GM13977 (cell line): ENCODE measurements at places on chromosomes 5 and 9.

GRCh38 chr5:80213466-80213865, 42.4 kb downstream of the SERINC5 start:
- DNase-seq: no peak

GRCh38 chr9:15354713-15355112, 47.7 kb upstream of the TTC39B start:
- DNase-seq: no peak

DNA sequence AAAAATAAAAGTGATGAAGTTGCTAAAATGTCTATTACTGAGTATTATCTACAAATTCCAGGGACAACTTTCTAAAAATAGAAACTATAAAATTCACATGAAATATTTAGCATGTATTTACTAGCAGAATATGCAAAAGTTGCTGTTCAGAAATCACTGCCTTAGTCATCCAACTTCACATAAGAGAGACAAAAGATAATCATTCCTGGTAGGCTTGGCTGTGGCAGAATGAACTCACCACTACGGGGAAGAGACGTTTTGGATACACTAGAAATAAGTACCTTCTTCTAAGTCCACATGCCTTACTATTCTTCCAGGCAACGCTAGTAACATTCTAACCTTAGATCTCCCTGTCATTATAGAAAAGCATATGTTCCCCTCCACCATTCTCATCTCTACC, 272.2 kb downstream of the BNC2 start:
- DNase-seq: no peak

GRCh38 chr5:122126756-122127321, 2.5 kb upstream of the ZNF474 start:
- DNase-seq: no peak

DNA sequence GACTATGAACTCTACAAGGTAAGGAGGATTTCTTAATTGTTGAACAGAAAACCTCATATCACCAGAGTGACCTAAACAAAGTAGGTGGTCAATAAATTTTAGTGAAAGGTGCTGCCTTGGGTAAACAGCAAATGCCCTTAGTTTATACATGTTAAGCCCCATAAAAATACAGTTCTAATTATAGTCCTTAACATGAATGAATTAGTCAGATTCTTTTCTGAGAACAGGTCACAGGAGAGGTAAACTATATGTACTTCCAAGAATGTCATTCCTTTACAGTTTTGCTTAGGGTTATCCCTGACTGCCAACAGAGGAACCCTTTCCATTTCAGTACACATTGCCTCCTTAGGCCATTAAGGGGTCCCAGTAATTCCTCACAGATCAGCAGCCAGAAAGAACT, 64.9 kb downstream of the PLPP1 start:
- no peak for DNase-seq

DNA sequence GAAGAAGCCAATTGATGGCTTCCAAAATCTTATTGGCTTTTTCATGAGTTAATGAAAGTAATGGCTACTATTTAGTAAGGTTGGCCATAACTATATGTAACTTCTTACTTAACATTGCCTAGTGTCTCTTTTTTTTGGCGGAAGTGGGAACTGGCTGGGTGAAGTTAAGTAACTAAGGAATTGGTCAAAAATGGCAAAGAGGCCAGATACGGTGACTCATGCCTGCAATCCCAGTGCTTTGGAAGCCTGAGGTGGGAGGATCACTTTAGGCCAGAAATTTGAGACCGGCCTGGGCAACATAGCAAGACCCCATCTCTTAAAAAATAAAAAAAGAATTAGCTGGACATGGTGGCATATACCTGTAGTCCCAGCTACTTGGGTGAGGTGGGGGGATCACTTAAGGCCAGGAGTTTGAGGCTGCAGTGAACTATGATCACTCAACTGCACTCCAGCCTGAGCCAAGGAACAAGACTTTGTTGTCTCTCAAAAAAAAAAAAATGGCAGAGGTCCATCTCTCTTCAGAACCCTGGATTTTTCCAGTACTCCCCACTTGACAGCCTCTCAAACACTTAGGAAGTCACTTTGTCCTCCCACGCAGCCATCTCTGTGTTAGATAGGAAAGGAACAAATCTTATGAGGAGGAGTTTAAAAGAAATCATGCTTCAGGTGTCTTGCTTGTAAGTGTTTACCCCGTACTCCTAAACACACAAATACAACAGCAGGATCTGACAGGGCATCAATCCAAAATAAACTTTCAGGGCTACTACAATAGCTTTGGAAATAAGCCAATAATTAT, 75.7 kb downstream of the TEK start:
- DNase-seq: no peak

DNA sequence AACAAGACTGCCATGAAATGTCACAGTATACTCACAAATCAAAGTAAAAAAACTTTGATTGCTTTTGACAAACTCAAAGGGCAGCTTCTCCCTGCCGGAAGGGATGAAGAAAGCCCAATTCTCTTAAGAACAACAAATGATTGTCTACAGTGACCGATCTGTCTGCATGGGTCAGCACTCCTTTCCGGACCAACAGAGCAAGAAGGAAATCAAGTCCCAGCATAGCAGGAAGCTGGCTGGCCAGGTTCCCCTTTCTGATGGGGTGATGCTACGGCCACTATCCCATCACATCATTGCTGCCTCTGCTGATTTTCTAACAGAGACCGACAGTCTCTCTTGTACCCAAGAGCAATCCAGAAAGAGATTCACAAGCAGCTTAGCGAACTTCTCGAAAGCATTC, 692 bp downstream of the C1QTNF3 start:
- no peak for DNase-seq

DNA sequence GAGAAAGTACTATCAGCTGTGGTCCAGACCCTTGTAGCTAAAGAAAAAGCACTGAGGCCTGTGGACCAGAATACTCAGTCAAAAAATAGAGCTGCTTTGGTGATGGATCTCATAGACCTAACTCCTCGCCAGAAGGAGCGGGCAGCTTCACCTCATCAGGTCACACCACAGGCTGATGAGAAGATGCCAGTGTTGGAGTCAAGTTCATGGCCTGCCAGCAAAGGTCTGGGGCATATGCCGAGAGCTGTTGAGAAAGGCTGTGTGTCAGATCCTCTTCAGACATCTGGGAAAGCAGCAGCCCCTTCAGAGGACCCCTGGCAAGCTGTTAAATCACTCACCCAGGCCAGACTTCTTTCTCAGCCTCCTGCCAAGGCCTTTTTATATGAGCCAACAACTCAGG, 8.9 kb downstream of the RAB24 start:
- DNase-seq: no peak

DNA sequence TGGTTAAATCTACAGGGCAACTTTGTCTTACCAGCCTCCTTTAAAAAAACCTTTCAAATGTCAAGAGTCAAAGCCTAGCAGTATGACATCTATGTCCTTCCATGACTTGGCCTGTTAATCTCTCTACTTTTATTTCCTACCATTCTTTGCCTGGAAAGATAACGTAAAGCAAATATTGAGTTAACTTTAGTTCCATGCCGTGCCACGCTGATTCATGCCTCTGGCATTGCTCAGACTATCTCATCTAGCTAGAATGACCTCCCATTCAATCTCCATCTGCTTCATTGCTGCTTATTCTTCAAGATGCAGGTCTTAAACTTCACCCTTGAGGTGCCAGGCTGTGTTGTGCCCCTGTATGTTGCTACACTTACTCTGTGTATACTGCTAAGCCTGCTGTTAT, 729.8 kb downstream of the EFNA5 start:
- DNase-seq: no peak

GRCh38 chr9:109549386-109549785, 51.3 kb upstream of the PTPN3 start:
- no peak for DNase-seq

DNA sequence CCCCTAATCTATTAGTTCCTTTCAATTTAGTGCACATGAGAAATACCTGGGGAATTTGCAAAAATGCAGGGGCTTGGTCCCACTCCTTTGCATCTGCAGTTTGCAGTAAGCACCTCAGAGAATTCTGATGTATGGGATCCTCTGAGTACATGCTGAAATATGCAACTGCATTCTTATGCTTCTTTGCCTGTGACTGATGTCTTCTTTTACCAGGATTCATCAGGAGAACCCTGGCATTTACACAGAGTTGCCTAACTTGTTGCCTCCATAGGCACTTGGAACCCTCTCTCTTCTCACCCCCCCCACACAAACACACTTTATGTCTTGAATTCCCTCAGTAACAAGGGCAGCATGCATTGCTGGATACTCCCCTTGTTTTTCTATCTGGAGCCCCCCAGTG, 173.1 kb downstream of the KDM4C start:
- no peak for DNase-seq

DNA sequence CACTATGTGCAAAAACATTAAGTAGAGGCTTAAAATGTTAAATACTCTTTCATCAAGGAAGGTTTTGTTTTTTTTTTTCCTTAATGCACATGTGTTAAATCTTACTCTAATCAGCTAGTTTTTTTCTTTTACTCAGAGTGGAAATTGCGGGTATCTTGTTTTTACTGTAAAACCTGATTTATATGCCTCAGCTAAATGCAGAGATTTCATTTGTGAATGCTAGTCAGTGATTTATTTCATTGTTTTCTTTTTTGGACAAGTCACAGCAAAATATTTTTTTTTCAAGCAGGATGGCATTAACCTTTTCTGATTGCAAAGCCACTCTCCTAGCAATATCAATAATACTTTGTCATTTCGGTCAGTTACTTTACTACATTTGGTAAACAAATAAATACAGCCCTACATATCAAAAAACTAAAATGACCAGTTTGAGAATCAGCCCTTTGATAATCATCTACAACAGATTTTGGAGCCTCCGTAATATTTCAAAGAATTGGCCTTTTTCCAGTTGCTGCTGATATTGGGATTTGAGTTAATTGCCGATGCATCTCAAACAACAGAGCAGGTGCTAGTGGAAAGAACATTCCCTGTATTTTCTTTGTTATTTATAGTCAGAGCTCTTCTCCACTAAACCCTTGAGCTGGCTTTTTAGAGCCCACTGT, 579.2 kb upstream of the ZNF608 start:
- no peak for DNase-seq

DNA sequence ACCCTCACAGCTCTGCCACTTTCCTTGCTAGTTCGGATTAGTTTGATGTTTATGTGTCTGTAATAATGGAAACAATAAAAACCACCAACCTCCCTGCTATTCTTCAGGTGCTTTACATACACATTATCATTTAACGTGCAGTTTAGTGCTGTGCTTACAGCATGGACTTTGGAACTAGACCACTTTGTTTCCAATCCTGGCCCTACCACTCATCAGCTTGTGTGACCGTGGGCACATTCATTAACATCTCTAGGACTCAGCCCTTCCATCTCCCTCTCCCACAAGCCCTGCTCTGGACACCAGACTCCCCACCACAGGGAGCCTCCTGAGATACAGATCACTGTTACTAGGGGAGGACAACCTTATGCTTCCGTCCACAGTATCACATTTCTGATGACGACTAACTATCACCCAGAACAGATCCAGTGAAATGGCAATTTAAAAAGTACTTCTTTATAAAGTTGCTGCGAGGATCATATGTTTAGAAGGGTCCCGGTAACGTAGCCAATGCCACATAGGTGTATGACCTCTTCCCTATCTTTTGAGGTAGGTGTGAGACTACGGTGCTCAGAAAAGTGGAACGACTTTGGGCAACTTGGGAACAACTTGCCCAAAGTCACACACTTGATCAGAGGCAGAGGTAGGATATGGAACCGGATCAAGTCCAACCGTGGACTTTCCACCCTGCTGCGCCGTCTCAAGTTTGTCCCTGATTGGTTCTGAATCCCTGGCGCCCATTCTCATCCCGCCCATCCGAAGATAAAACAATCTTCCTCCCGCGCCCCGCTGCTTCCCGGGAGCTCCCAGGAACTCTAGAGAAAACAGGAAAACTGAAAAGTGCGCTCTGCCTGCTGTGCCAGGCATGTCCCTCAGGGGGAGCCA, 132.4 kb upstream of the NIPBL start:
- no peak for DNase-seq

- no peak for DNase-seq
These were observed 35.4 kb downstream of the SEMA6A start for GRCh38 chr5:116539222-116539621.

GRCh38 chr5:166349046-166349445, 1942.4 kb upstream of the WWC1 start:
- DNase-seq: no peak
